ENCODE measurements at places on chromosomes 5 and 9. TPM values are rescaled to one million over a fixed set of nuclear protein-coding genes. Genes with fewer than 3 reads are reported as not detected.
A peak's percentile ranks its signal among the peaks of the same experiment; 100 is the strongest.

DNA sequence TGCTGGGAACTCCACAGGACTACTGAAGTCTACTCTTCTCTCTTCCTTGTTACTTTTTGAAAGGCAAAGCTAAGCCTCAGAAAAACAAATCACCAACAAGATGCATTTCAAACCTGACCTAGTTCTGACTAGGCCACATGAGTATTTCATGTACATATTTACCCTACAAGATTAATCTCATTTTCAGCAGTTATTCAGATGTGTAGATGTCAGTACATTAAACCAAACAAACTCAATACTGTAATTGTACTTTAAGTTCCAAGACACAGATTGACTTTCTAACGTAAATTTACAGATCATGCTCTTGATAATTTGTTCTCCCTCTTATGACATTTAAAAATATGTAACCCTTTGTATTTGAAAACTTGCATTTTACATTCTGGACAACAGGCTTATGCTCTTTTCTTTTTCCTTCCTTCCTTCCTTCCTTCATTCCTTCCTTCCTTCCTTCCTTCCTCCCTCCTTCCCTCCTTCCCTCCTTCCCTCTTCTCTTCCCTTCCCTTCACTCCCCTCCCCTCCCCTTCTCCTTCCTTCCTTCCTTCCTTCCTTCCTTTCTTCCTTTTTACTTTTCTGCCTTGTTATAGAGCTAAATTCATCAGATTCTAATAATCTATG is 1653.4 kb downstream of the EFNA5 start:
- DNase-seq = no peak
- H3K4me3 ChIP-seq = no peak overlapping the region
- H3K4me1 ChIP-seq = no peaks in the 10 kb centered on the region
- no peak overlapping the region for H3K27ac ChIP-seq
- no peaks in the 10 kb centered on the region for H3K27me3 ChIP-seq
- no peaks in the 10 kb centered on the region for H3K36me3 ChIP-seq

DNA sequence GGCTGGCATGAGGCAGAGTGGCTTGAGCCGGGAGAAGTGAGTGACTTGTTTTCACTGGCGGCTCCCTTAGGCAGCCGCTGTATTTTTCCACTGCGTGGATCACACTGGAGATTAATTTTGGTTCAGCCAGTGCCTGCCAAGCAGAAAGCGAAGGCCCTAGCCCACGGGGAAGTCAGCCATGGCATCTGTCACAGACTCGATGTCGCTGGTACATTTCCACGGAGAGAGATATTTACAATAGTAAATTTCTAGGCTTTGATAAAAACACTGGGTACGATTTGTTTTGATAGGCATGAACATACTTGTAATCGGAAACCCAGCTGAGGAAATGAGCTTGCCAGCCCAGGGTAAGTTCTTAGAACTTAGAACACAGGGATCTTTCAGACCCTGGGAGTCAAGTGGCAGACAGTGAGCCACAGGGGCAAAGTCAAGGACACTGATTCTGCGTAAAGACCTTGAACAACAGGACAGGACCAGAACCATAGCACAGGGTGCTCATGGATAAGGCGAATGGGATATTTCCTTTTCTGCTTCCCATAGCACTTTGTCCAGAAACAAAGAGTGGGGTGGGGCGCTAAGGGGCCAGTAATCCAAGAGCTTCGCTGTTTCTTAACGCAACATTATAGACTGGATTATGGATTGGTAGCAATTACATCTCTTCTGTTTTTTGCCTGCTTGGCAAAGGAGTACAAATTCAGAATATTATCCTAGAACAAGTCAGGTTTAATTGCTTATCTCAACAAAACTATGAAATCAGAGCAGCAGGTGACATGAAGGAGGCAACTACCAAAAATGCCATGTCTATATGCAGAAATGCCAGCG is 4.5 kb downstream of the DUSP1 start:
- peaks cover 39% of the 10 kb centered on the region for H3K4me1 ChIP-seq
- H3K27ac ChIP-seq = peak overlapping the region; percentile 100
- peak overlapping the region; percentile 97 for H3K4me3 ChIP-seq

DNA sequence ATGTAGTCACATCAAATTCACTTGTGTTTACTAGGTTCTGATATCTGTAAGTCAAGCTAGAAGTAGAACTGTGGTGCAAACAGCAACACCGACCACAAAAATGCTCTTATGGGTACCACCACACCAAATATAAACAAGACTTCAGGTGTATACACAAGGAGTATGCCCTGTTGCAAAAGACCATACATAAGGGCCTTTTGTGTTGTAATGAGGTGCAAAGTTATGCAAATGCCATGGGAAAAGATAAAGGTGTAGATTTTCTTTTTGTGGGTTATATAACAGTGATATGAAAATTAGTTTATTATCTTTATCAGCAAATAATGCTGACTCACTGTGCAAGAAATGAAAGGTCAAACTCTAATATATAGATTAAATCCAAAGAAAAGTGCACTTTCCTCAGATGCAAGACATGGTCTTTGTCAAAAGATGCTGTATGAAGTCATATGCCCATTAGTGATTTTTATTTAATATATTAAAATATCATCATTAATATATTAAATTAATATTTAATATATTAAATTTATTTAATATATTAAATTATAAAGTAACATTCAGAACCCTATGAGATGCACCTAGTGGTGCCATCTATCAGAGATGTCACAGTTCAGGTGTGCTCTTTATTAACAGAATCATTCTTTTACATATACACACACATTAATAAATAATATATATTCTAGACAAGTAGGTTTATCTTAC is 26.7 kb upstream of the ALDH1A1 start:
- no peak overlapping the region for H3K4me3 ChIP-seq
- H3K27me3 ChIP-seq = no peaks in the 10 kb centered on the region
- no peaks in the 10 kb centered on the region for H3K36me3 ChIP-seq
- H3K27ac ChIP-seq = no peak overlapping the region
- DNase-seq = no peak
- peaks cover 2% of the 10 kb centered on the region for H3K4me1 ChIP-seq

- peaks cover 2% of the 10 kb centered on the region for H3K4me1 ChIP-seq
- H3K27ac ChIP-seq = no peak overlapping the region
- no peaks in the 10 kb centered on the region for H3K36me3 ChIP-seq
- H3K4me3 ChIP-seq = no peak overlapping the region
- H3K27me3 ChIP-seq = peaks cover 5% of the 10 kb centered on the region
- DNase-seq = no peak
These were observed 42.6 kb downstream of the HMCN2 start for GRCh38 chr9:130308081-130308571.

DNA sequence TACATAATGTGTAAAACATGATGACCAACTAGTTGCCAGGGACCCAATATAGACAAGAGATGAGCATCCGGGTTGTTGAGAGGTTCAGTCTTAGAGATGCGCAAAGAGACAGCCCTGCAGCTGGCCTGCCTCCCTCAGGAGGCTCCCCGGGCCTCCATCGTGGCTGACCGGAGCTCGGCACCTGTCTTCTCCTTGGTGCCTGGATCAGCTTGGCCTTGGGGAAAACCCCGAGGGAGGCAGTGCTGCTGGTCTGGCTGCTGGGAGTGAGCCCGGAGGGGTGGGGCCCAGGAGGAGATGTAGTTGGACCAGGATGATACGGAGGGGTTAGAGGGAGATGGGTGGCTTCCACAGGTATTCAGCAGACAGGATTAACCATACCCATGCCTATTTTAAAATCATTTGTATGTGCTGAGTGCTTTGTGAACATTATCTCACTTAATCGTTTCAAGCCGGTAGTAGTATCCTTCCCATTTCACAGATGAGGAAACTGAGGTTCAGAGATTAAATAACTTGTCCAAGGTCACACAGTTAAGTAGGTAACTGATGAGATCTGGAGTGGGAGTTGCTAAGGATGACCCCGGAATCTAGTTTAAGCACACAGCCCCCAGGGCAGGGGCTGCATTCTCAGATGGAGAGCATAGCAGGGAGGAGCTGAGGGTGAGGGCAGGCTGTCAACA is 173.8 kb downstream of the COL23A1 start:
- no peak overlapping the region for H3K27ac ChIP-seq
- H3K4me1 ChIP-seq = no peaks in the 10 kb centered on the region
- H3K4me3 ChIP-seq = no peak overlapping the region
- no peaks in the 10 kb centered on the region for H3K36me3 ChIP-seq
- peak; percentile 63 for DNase-seq
- H3K27me3 ChIP-seq = peaks cover 14% of the 10 kb centered on the region

The IFNA2 gene
- not detected for total RNA-seq

The ENC1 gene
- total RNA-seq = 6.4 TPM

The ZNF354C gene
- total RNA-seq = 3.5 TPM

DNA sequence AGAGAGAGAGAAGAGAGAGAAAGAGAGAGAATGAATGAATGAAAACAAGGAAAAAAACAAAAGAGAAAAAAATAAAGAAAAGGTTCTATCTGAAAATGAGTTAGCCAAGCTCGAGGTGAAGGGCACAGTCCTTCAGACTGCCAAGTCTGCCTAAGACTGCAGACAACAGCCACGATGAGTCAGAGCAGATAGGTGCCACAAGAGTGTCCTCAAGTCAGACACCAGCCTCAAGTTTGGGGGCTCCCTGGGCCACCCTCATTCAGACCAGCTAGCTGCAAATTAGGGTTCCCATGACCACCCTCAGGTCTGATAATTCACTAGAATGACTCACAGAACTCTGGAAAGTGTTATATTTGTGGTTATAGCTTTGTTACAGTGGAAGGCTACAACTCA is 13.9 kb upstream of the HABP4 start:
- H3K36me3 ChIP-seq = no peaks in the 10 kb centered on the region
- no peaks in the 10 kb centered on the region for H3K4me1 ChIP-seq
- no peak overlapping the region for H3K27ac ChIP-seq
- DNase-seq = no peak
- no peak overlapping the region for H3K4me3 ChIP-seq
- H3K27me3 ChIP-seq = no peaks in the 10 kb centered on the region

- peaks cover 16% of the 10 kb centered on the region for H3K4me1 ChIP-seq
- H3K36me3 ChIP-seq = no peaks in the 10 kb centered on the region
- no peak for DNase-seq
- no peak overlapping the region for H3K27ac ChIP-seq
These were observed 127.4 kb upstream of the ADRA1B start for GRCh38 chr5:159788835-159789331.

The IL5 gene
- total RNA-seq = not detected

The ACTBL2 gene
- 1.0 TPM for total RNA-seq

DNA sequence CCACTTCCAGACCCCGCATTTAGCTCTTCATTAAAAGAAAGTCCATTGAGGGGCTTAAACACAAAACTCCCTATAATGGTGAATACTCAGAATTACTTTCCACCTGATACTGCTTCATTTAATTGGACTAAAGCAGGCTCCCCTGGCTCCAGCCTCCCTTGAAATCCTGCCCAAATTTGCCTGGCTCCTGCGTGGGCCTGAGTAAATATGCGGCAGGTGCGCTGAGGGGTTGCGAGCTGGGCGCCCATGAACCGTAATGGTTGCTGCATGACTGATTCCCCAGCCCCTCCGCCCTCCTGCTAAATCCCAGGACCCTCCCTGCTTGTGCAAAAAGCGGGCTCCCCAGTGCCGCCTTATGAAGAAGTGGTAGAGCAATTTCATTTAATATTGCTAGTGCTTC is 639.7 kb downstream of the BNC2 start:
- H3K27me3 ChIP-seq = no peaks in the 10 kb centered on the region
- H3K4me1 ChIP-seq = peaks cover 3% of the 10 kb centered on the region
- no peak for DNase-seq

GRCh38 chr5:74064225-74064624 is 438.2 kb downstream of the ARHGEF28 start:
- H3K27me3 ChIP-seq = no peaks in the 10 kb centered on the region
- H3K27ac ChIP-seq = no peak overlapping the region
- H3K4me1 ChIP-seq = peaks cover 2% of the 10 kb centered on the region
- no peak overlapping the region for H3K4me3 ChIP-seq
- no peaks in the 10 kb centered on the region for H3K36me3 ChIP-seq

GRCh38 chr9:105193560-105193959 is 50.9 kb upstream of the SLC44A1 start:
- H3K27ac ChIP-seq = no peak overlapping the region
- H3K27me3 ChIP-seq = no peaks in the 10 kb centered on the region
- no peak overlapping the region for H3K4me3 ChIP-seq
- no peak for DNase-seq
- H3K4me1 ChIP-seq = no peaks in the 10 kb centered on the region
- no peaks in the 10 kb centered on the region for H3K36me3 ChIP-seq

DNA sequence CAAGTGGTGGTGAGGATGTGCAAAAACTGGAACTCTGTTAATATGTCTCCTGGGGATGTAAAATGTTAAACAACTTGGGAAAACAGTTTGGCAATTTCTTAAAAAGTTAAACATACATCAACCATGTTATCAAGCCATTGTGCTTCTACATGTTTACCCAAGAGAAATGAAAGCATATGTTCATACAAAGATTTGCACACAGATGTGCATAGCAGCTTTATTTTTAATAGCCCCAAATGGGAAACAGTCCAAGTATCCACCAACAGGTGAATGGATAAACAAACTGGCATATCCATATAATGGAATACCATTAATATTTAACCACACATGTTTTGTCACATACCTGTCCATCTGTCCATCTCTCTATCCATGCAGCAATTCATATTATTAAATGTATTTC is 6.2 kb downstream of the VPS13A start:
- H3K4me1 ChIP-seq = peaks cover 12% of the 10 kb centered on the region
- DNase-seq = no peak
- no peak overlapping the region for H3K4me3 ChIP-seq
- no peak overlapping the region for H3K27ac ChIP-seq

The ACSL6 gene
- 0.23 TPM for total RNA-seq

The ENTPD2 gene
- 20.8 TPM for total RNA-seq

- no peak for DNase-seq
- H3K27me3 ChIP-seq = no peaks in the 10 kb centered on the region
- no peaks in the 10 kb centered on the region for H3K36me3 ChIP-seq
These were observed 1227.7 kb upstream of the WWC1 start for GRCh38 chr5:167063788-167064187.

- no peaks in the 10 kb centered on the region for H3K4me1 ChIP-seq
- no peaks in the 10 kb centered on the region for H3K27me3 ChIP-seq
- no peaks in the 10 kb centered on the region for H3K36me3 ChIP-seq
- no peak overlapping the region for H3K27ac ChIP-seq
- DNase-seq = no peak
These were observed 84.1 kb downstream of the SNX18 start for GRCh38 chr5:54601411-54602230.

GRCh38 chr5:35230038-35230611 is at the start of gene PRLR:
Gene PRLR (minus strand): TSS chr5:35230487. CDS start chr5:35089620, 140,867 bp downstream.
- no peaks in the 10 kb centered on the region for H3K36me3 ChIP-seq
- H3K27ac ChIP-seq = peak within 1 kb of the TSS; percentile 78
- H3K27me3 ChIP-seq = peaks cover 11% of the 10 kb centered on the region
- DNase-seq = peak; percentile 81

GRCh38 chr5:33557605-33558004 is 116.8 kb downstream of the TARS1 start:
- H3K27me3 ChIP-seq = no peaks in the 10 kb centered on the region
- no peak overlapping the region for H3K27ac ChIP-seq
- H3K36me3 ChIP-seq = no peaks in the 10 kb centered on the region
- no peaks in the 10 kb centered on the region for H3K4me1 ChIP-seq
- DNase-seq = no peak
- H3K4me3 ChIP-seq = no peak overlapping the region

DNA sequence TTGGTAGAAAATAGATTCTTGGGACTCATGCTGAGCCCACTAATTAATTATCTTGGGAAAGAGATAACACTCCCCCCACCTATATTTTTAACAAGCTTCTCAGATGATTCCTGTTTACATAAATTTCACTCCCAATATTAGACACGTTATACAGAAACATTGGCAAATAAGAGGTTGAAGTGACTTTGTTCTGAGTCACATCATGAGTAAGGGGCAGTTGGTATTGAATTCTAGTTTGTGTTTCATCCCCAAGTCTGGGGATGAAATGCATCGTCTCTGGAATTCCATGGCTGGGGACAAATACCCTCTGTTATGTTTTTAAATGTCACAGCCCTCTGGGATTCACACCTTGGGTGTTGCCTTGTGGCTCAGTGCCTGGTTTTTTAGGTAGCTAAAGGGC is 41.0 kb downstream of the BASP1 start:
- no peak for DNase-seq
- H3K36me3 ChIP-seq = no peaks in the 10 kb centered on the region

The NEURL1B gene
- 27.0 TPM for total RNA-seq

Measured in suprapubic skin (tissue), 4 donors.